ENCODE measurements at places on chromosomes 3 and 15.
A peak's percentile ranks its signal among the peaks of the same experiment; 100 is the strongest.

- DNase-seq, result no peak
Observed at GRCh38 chr3:63240381-63240902, 37.7 kb upstream of the SYNPR start.

DNA sequence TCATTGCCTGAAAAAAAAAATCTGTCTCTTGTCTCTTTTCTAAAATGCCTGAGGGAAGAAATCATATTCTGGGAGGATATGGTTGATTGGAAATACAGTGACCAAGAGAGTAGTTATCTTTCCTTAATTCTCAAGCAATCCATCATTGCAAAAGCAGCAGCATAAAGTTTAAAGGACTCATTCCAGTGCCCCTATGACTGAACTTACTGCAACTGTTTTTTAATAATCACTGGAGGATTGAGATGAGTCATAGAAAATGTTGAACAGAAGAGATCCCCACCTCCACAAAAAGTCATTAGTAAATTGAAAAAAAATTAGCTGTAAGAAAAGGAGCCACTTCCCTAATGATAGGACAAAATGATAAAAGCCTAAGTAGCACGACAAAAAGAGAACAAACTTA, 121.5 kb downstream of the SLC9A9 start:
- no peak for DNase-seq

DNA sequence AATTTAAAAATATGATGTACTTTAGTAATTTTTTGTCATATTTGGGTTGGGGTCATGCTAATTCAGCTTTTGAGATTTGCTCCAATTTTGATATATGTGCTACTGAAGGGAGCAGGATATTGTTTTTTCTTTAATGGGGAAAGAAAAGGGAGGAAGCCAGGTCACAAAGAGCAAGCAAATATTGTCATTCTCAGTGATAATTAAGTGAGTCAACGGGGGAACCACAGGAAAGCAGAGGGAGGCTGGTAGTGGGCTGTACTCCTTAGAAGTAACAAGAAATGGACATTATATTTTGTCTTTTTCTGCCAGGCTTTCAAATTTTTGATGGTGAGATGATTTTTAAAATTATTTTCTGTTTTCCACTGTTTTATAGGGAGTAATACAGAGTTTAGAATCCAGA, 45.6 kb upstream of the NMD3 start:
- DNase-seq, result no peak

- DNase-seq, result no peak
Observed at GRCh38 chr3:70177881-70178645, 134.4 kb downstream of the MDFIC2 start.

GRCh38 chr3:66483006-66483405, 17.8 kb downstream of the LRIG1 start:
- no peak for DNase-seq

GRCh38 chr3:69494185-69494584, 108.3 kb upstream of the FRMD4B start:
- DNase-seq, result no peak

DNA sequence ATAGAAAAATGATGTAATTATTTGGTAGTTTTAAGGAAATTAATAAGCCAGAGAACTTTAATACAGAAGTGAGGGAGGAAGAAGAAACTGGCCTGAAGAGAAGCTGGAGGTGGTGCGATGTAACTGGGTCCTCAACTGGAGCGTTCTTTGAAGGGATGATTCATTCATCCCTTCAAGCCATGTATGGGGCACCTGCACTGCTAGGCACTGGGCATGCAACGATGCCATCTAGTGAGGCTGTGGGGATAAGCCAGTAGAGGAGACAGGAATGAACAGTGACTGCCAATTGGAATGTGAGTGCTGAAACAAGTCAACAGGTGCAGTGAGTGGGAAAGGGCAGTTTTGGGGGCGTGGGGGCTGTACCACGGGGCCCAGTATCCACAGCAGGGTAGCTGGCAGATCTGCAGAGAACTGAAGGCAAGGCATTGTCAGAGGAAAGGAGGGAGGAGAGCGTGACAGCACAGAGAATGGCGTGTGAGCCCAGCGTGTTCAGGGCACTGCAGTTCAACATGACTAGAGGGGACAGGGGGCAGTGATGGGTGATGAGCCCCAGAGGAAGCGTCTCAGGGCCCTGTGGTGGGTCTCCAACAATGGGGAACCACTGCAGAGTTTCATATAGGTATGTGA, 3.8 kb upstream of the KIF23 start:
- no peak for DNase-seq

GRCh38 chr15:101042320-101042719, 123.2 kb downstream of the LRRK1 start:
- DNase-seq, result no peak

- DNase-seq, result no peak
Observed at GRCh38 chr3:173008978-173009377, 132.1 kb downstream of the SPATA16 start.

DNA sequence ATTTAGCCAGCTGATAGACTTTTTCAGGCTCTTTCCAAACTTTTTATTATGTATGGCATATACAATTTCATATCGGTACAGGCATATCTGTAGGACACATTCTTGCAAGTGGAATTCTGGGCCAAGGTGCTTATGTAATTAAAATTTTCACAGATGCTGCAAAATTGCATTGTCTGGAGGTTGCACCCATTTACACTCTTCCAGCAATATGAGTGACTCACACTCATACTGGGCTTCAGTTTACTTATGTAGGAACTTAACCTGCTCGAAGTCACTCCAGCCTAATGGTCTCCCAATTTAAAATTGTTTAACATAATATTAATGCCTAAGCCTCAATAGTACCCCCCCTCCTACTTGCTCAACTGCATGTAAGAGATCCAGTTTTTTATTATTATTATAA, 11.2 kb upstream of the SEC62 start:
- no peak for DNase-seq

DNA sequence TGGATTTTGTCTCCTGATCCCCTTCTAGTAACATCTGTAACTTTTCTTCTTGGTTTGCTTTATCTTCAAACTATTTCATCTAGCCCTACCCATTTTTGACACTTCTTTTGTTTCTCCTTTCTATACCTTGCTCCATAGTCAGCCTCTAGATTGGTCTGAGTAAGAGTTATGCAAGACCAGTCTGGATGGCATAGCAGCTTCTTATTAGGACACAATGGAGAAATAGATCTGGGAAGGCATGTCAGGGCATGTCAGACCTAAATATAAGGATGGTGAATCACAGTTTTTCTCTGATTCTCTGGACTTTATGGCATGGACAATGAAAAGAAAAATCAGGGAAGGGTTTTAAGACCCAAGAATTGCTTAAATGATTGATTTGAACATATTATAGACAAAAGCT, 452.5 kb downstream of the RAP2B start:
- peak; percentile 69 for DNase-seq

GRCh38 chr15:28944286-28944685, 58.5 kb downstream of the APBA2 start:
- no peak for DNase-seq

DNA sequence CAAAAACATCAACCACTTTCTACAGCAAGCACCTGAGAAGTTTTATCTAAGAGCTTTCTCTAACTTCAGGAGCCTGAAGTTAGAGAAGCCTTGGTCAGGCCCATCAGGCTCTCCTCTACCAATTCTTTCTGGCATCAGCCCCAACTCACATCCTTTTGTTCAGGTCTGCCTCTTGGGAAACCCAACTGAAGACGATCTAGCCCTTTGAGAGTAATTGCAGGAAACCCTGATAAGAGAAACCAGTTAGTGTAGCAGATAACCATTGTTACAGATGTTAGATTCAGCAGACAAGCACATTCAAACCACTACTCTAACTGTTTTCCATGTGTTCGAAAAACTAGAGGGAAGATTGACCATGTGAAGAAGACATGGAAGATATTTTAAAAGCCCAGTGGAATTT, 27.0 kb upstream of the DYNC1LI1 start:
- DNase-seq, result no peak

GRCh38 chr15:33309602-33310276, 1.0 kb upstream of the RYR3 start:
- no peak for DNase-seq

- DNase-seq, result no peak
Observed at GRCh38 chr3:34174740-34175139, 376.3 kb downstream of the PDCD6IP start.

- no peak for DNase-seq
Observed at GRCh38 chr3:160183345-160184076, 41.7 kb upstream of the C3orf80 start.

All from AG04449 (cell line).